Posterior vena cava (tissue), 2 donors: ENCODE measurements at places on chromosomes 5 and 9. TPM values are rescaled to one million over a fixed set of nuclear protein-coding genes. Genes with fewer than 3 reads are reported as not detected.

GRCh38 chr5:169576181-169576598 lies 7.4 kb upstream of the SPDL1 start:
- DNase-seq, result no peak

DNA sequence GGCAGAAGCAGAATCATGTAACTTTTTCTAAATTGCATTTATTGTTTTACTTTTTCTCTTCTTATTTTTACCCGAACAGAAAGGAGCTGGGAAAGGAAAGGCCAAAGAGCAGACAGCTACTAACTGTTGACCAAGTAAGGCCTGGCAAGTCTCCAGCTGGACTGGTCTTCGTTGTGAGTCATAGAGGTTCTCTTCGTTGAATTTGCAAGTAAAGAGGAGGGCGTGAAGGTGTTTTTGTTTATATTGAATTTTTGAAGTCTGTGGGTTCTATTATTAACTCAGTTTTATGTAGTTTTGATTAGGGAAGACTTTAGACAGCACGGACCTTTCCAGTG lies 416.5 kb upstream of the CCNH start:
- peak; percentile 81 for DNase-seq

GRCh38 chr5:136811086-136811485 lies 445.7 kb upstream of the TRPC7 start:
- DNase-seq, result no peak

- DNase-seq, result no peak
These were observed 92.1 kb downstream of the LMNB1 start for GRCh38 chr5:126869005-126869451.

- no peak for DNase-seq
These were observed 11.3 kb downstream of the RAPGEF1 start for GRCh38 chr9:131728546-131728910.

- DNase-seq, result no peak
These were observed 113.0 kb upstream of the LIFR start for GRCh38 chr5:38669361-38669880.

DNA sequence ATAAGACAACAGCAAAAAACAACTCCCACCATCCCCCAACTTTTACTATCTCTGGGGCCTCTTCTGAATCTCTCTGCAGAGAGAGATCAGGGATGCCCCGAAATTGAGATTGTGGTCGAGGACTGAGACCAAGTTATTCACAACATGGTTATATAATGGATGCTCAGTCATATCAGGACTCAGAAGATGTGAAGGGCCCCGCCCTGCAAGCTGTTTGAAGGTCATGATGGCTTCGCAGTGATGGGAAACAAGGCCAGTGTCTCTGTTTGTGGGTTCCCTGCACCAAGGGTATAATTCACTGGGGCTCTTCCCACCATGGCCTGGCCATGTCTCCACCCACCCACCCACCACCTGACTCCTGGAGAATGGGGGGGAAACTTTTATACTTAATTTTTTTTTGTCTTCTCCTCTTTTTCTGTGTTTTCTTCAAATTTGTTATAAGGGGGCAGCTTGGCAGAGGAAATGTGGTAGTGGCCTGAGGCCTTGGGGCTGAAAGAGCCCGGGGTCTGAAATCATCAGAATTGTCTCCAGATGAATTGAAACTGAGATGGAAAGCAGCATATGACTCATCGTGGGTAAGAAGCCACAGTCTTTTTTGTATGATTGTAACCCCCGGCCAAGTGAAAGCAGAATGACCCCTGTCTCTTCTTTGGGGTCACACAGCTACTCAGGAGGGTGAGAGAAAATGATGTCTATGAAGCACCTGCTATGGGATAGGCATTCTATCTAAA lies 15.0 kb upstream of the TEX48 start:
- DNase-seq, result no peak

GRCh38 chr5:111863801-111864200 lies 106.8 kb upstream of the NREP start:
- no peak for DNase-seq

DNA sequence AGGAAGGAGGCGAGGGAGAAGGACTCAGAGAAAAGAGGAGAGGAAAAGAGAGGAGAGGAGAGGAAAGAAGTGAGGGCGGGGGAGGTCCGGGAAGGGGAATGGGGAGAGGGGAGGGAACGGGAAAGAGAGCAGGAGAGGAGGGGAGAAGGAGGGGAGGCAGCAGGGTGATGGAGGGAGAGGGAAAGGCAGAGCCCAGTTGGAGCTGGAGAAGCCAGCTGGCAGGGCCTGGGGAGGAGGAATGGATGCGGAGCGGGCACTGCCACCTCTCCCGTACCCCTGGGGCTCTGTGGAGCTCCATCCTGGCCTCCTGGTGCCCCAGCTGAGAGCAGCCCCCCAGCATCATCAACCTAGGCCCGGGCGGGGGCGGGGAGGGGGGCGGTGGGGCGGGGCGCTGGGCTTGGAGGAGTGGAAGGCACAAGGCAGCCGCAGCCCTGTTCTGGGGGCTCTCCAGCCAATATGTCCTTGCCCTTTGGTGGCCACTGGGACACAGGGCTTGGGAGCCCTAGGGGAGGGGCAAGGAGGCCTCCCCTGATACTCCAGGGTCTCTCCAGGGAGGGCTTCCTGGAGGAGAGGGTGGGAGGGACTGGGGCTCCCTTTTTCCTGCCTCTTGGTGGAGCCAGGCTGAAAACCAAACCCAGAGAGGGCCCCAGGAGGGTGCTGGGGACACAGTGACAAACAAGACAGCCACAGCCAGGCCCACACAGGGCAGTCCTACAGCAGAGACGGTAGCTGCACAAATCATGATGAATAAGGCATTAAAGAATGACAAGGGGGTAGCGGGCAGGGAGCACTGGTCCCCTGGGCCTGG lies 123.7 kb downstream of the C9orf50 start:
- peak; percentile 87 for DNase-seq

- peak; percentile 70 for DNase-seq
These were observed 76.5 kb downstream of the WNK2 start for GRCh38 chr9:93260263-93261066.

DNA sequence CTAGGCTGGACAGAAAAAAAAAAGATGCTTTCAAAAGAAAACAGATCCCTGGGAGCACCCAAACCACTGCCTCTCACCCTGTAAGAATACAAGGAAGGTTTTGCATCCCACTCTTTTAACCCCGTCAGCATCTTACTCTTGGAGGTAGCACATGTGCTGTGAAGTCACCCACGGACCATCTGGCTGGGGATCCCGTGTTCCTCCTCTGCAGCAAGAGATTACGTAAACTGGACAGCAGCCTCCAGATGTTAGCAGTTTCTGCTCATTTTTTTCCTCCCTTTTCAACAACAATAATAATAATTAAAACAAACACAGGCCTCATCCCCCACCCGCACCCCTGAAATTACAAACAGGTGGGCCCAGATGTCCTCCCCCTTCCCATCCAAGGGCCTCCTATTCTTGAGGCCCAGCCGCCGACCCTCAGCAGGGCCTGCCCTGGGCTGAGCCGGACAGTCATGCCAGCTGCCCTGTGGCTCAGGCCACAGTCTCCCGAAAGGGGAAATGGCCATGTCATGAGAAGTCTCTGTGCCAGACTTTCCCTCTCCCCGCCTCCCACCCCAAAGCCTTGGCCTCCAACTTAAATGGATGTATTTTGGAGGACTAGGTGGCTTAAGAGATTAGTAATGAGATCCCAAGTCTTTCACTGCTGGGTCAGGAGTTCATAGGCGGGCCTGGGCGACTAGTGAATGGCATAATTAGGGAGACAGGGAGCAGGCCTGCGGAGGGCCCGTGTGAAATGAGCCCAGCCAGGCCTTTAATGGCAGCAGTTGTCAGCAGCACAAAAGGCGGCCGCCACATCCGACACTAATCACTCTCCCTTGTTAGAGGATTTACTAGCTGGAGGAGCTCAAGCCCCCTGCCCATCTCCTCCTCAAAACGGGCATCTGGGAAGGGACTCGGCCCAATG lies 165.1 kb downstream of the PAPPA start:
- DNase-seq, result no peak

GRCh38 chr9:129669946-129670345 lies 4.5 kb downstream of the PRRX2 start:
- DNase-seq, result no peak

DNA sequence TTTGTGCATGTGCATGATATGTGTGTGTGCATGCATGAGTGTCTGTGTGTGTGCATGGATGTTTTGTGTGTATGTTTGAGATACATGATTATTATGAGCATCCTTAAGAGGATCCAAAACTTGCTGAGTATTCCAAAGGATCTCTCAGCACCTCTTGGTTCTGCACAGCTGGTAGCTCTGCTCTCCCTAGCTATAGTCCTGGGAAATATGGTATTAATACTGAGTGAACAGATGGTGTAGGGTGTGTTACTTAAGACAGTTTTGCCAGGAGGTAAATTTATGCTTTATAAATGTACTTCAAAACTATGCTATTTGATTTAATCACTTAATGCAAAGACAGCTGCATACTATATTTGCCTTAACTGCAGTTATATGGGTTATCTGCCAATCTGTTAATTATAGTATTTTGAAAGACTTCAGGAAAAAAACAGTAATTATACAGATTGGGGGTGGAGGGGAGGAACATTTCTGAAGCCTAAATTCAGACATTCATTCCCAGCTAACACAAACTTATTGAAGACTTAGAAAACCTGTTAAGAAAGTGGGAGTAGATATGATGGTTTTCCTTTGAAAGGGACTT lies 215.5 kb downstream of the MPDZ start:
- no peak for DNase-seq

DNA sequence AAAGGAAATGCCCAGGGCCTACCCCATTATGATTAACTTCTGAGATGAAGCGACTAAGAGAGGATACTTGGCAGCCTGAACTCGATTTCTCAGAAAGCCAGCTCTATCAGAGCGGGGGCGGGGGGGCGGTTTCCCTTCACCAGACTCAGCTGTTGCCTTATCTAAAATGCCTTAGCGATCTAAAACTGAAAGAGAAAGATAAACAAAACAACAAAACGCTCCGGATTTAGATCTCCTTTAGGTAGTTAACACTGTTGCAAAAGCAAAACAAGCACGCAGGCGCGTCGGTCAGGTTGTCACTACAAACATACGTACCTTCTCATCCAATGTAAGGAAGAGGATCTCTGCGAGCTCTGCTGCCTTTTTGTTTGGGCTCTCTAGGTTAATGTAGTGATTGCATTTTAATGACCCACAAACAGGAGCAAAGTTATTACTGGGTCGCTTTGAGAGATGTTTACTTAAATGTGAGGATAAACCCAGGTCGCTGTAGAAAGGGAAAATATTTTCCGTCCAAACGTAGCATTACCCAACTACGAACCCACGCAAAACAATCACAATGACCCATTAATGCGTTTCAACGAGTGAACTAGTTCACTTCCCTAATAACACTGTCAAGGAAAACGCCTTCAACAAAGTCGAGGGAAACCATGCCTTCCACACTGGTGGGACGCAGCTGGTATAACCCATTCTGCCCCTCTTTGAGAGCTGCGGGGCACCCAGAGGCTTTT lies 982 bp downstream of the EPB41L4A start:
- DNase-seq, result peak; percentile 80

- no peak for DNase-seq
These were observed 37.7 kb downstream of the IPO11 start for GRCh38 chr5:62450259-62450658.

- DNase-seq, result peak; percentile 94
These were observed 106.1 kb downstream of the THBS4 start for GRCh38 chr5:80141147-80141671.

- no peak for DNase-seq
These were observed 45.6 kb upstream of the SLC30A5 start for GRCh38 chr5:69048230-69048629.

DNA sequence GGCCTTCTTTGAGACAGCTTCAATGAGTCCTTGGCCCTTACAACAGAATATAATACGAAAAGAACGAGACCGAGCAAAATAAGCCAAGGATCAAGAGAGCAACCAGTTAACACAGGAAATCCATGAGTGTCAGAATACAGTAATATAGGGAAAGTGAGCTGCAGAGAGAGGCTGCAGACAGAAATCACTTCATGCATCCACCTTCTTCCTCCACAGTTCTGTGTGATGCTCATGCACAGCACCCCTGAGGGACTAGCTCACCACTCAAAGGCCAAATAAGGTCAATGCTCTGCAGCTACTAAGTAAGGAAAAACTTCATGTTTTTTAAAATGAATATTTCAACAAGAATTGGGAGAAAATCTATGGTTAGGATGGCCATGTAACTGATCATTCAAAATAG lies 257.1 kb downstream of the MCTP1 start:
- DNase-seq, result no peak

- no peak for DNase-seq
These were observed 43.9 kb downstream of the MAP1B start for GRCh38 chr5:72151169-72151568.

- DNase-seq, result no peak
These were observed 3.9 kb upstream of the PHF24 start for GRCh38 chr9:34954225-34954624.

DNA sequence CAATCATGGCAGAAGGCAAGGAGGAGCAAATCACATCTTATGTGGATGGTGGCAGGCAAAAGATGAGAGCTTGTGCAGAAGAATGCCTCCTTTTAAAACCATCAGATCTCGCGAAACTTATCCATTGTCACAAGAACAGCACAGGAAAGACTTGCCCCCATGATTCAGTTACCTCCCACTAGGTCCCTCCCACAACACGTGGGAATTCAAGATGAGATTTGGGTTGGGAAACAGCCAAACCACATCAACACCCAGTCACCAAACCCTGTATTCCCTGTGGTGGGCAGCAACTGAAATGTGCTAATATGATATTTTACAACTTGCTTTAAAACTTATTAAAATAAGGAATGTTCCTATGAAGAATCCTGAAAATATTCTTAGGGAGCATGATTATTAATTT lies 54.2 kb downstream of the RASGRF2 start:
- no peak for DNase-seq

- DNase-seq, result no peak
These were observed 262.5 kb downstream of the NFIB start for GRCh38 chr9:14051419-14051818.

GRCh38 chr5:100772006-100772405 lies 131.1 kb downstream of the ST8SIA4 start:
- DNase-seq, result no peak

DNA sequence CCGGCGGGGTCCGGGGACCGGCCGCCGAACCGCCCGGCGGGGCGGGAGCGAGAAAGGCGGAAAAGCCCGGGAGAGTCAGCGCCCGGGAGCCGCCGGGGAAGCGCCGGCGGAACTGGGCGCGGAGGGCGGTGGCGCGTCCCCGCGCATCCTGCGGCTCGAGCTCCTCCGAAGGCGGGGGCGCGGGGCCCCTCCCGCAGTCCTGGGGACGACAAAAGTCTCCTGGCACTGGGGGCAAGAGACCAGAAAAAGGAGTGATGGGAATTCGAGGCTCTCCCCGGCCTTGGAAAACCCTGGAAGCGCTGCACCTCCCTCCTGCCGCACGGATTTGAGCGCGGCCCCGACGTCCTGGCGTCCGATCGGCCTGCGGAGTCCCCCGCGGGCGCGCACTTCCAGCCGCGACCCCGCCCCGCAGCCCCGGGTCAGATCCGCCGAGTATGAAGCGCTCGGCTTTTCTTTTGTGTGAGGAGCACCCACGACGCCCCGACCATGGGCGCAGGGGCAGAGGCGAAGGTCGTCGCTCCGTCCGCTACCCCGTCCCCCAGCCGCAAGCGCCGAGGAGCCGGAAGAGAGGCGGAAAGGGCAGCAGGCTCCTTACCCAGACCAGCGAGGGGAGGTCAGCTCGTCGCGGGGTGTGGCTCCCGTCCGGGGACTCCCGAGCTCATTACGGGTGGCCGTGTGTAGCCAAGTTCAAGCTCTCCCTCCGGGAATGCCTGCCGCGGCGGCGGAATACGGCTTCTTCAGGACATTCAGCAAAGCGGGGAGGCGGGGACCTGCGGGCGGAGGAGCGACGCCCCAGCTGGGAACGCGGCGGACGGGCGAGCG lies at the start of gene EPB41L4A:
TSS of gene EPB41L4A (minus strand) at position 114 of the 822 bp plus-strand sequence. CDS start 238 bp downstream, outside the sequence.
- DNase-seq, result peak; percentile 90

SPATA6L gene
- 3.7 TPM for total RNA-seq

PBX3 gene
- 36.0 TPM for total RNA-seq

CXCL14 gene
- total RNA-seq, result 52.6 TPM

PDE6A gene
- total RNA-seq, result not detected

SOWAHA gene
- total RNA-seq, result not detected

FAM81B gene
- not detected for total RNA-seq

PCDH12 gene
- total RNA-seq, result 9.3 TPM

FKBP15 gene
- 29.7 TPM for total RNA-seq
